T-helper 1 cell treated with Interleukin-12 subunit alpha and Interleukin-12 subunit beta and Interleukin-4 antibody, amounts not matched to agents 30 ng/mL and 1 ng/mL, for 36 hours (primary cell): ENCODE measurements at places on chromosomes 3 and 15. TPM values are rescaled to one million over a fixed set of nuclear protein-coding genes. Genes with fewer than 3 reads are reported as not detected.

The TRAIP gene
- 20.6 and 25.1 TPM in 2 replicates for total RNA-seq

The CKMT1A gene
- total RNA-seq: not detected in 2 replicates

The TRH gene
- total RNA-seq: not detected in 2 replicates

The ATP1B3 gene
- 104 and 115 TPM in 2 replicates for total RNA-seq

The CNTN6 gene
- not detected in 2 replicates for total RNA-seq

The CD276 gene
- total RNA-seq: 5.1 and 5.6 TPM in 2 replicates

The TBL1XR1 gene
- total RNA-seq: 156 and 195 TPM in 2 replicates

The RAF1 gene
- total RNA-seq: 95.9 and 104 TPM in 2 replicates

The TRIM71 gene
- total RNA-seq: 0.02 TPM in 1 of 2 replicates, not detected in the other

The STAC gene
- not detected in 2 replicates for total RNA-seq

The UNC13C gene
- total RNA-seq: not detected in 2 replicates

The SCAANT1 gene
- total RNA-seq: not detected in 2 replicates

The EXD1 gene
- total RNA-seq: not detected in 2 replicates

The ASB14 gene
- total RNA-seq: not detected in 2 replicates

The COL6A5 gene
- total RNA-seq: 0.05 and 0.15 TPM in 2 replicates

The CELF6 gene
- total RNA-seq: 0.98 and 1.1 TPM in 2 replicates

The ZNF662 gene
- total RNA-seq: 0.39 and 0.54 TPM in 2 replicates

The CLDN18 gene
- not detected in 2 replicates for total RNA-seq

The IGF1R gene
- 20.0 and 21.5 TPM in 2 replicates for total RNA-seq

The FBLN2 gene
- total RNA-seq: not detected in 2 replicates

The PLSCR5 gene
- total RNA-seq: not detected in 2 replicates

The TLE3 gene
- total RNA-seq: 97.8 and 98.2 TPM in 2 replicates

The FAM81A gene
- 0.17 and 0.78 TPM in 2 replicates for total RNA-seq

The GOLGA6B gene
- not detected in 2 replicates for total RNA-seq

The TRIM42 gene
- total RNA-seq: not detected in 2 replicates

The PPIB gene
- total RNA-seq: 541 and 558 TPM in 2 replicates

The CTXND1 gene
- not detected in 2 replicates for total RNA-seq

The FSD2 gene
- total RNA-seq: not detected in 2 replicates

The GOLGA8S gene
- 0.61 and 0.71 TPM in 2 replicates for total RNA-seq

The FGF7 gene
- total RNA-seq: 0.07 and 0.12 TPM in 2 replicates

The HAPLN3 gene
- 182 and 191 TPM in 2 replicates for total RNA-seq

The C3orf49 gene
- not detected in 2 replicates for total RNA-seq

The SGO1 gene
- total RNA-seq: 22.1 and 24.0 TPM in 2 replicates

The SCN11A gene
- total RNA-seq: 0.07 and 0.12 TPM in 2 replicates

The SLC22A14 gene
- total RNA-seq: not detected in 2 replicates

The KLHDC8B gene
- total RNA-seq: 2.0 and 2.6 TPM in 2 replicates

The ZNF620 gene
- 6.4 and 6.6 TPM in 2 replicates for total RNA-seq

The USP13 gene
- total RNA-seq: 6.5 and 7.2 TPM in 2 replicates

The TMEM207 gene
- total RNA-seq: not detected in 2 replicates

The CX3CR1 gene
- 8.5 and 12.4 TPM in 2 replicates for total RNA-seq

The TMEM62 gene
- total RNA-seq: 20.5 and 24.8 TPM in 2 replicates

The ST8SIA2 gene
- not detected in 2 replicates for total RNA-seq

The PDIA3 gene
- total RNA-seq: 386 and 411 TPM in 2 replicates

The ADPGK gene
- total RNA-seq: 88.1 and 91.1 TPM in 2 replicates

The ACKR2 gene
- 1.6 and 2.7 TPM in 2 replicates for total RNA-seq

The ZNF80 gene
- 0.32 and 0.39 TPM in 2 replicates for total RNA-seq

The CEP19 gene
- total RNA-seq: 5.3 and 5.5 TPM in 2 replicates

The IL12A gene
- total RNA-seq: 1.5 and 1.6 TPM in 2 replicates

The RBP2 gene
- not detected in 2 replicates for total RNA-seq
